ENCODE measurements at places on chromosomes 3 and 15.
A peak's percentile ranks its signal among the peaks of the same experiment; 100 is the strongest.

- DNase-seq, result no peak
These were observed 148.3 kb upstream of the TRIM42 start for GRCh38 chr3:140529558-140529957.

DNA sequence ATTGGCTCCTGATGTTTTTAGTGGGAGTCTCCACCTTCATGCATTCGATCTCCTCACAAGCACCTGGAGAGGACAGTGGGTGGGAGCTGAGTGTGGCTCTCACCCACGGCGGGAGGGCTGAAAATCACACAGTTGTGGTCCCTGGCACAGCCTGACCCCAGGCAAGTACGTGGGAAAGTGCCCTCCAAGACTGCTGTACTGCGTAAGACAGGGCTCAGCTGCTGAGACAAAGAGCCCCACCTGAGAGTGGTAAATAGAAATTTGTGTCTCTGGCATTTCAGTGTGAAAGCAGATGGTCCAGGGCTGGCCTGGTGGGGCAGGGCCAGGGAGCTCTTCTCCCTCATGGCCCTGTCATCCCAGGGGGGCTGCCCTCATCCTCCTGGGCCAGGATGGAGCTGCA, 77.4 kb upstream of the IQSEC1 start:
- DNase-seq, result no peak

DNA sequence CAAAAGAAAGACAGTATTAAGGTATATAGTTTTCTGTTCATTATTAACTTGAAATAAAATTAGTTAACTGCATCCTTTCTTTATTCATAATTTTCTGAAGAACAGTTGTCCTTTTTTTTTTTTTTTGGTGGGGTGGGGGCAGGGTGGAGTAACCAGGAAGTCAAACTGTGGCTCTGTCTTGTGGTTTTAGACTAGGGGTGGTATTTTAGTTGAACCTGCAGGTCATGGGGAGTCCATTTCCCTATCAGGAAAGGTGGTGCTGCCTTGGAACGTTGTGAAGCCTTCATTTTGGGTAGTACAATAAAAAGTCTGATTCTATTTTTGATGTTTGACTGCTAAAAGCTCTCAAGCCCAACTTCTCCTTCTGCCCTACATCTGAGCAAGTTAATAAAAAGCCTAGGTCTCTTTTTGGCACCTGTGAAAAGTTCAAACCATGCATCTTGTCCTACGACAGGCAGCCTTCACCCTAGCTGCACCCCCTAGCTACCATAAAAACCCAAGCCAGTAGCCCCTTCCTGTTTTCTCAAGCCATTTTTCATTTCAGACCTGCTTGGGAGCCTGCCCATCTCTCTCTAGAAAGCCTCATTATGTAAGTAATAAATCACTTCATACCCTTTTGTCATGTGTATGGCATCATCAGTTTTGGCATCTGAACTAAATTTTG, 31.2 kb upstream of the RIOX2 start:
- no peak for DNase-seq

GRCh38 chr3:37779289-37780152, 82.2 kb upstream of the CTDSPL start:
- no peak for DNase-seq

GRCh38 chr15:26023691-26024090, 160.6 kb upstream of the ATP10A start:
- DNase-seq, result no peak

DNA sequence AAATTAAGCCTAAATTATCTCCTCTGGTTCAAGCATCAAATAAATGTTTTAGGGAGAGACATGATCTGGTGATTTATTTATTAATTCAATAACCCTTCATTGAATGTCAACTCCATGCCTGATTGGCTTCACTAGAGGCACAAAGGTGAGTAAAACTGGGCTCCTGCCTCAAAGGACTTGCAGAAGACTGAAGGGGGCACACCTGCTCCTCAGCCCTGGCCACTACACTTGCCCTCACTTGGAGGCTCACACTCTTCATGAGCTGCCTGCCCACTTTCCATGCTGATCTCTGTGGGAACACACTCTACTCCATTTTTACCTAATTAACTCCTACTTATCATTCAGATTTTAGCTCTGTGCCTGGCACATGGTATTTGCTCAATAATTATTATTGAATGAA, 84.4 kb upstream of the KCNMB2 start:
- no peak for DNase-seq

DNA sequence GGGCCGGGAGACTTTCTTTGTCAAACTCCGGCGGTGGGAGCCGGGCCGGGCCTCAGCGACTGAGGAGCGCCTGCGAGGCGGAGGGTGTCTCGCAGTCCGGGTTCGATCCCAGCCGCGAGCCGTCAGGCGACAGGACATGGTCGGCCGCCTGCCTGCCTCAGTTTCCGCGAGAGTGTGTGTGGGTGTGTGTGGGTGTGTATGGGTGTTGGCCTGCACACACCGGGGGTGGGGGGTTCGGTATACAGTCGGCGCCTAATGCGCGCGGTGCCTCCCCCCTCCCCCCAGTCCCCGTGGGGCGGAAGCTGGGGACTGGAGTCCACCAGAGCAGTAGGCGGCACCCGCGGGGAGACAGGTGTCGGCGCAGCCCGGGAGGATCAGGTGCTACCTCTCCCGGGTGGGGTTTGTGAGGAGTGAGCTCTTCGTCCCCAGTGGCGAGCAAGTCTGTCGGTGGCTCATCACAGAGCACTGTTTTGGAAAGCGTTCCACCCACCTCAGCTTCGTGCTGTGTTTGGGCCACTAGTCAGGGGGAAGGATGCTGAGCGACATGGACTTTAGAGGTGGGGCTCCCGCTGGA, 246.3 kb downstream of the GOLGA6L6 start:
- no peak for DNase-seq

- no peak for DNase-seq
These were observed 18.4 kb upstream of the RAD18 start for GRCh38 chr3:8981700-8982099.

- peak; percentile 28 for DNase-seq
These were observed 71.3 kb downstream of the DHX36 start for GRCh38 chr3:154252759-154253638.

DNA sequence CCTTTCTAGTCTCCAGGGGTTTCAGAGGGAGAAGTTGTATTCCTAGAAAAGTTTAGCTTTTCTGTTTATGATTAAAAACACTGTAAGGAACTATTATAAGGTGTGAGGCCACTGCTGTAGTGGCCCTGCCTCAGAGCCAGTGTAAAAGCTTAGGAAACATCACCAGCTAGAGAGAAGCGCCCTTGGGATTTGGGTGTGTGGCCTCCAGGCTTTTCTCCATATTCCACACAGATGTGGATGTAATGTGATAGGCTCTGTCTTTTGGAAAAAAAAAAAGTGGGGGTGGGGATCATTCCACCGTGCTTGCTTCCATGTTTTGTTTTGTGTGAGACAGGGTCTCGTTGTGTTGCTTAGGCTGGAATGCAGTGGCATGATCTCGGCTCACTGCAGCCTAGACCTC, 13.9 kb downstream of the SEC61A1 start:
- no peak for DNase-seq
